ENCODE measurements at places on chromosomes 6 and 20.

GRCh38 chr6:120805276-120805675 lies 529.0 kb downstream of the TBC1D32 start:
- no peak for DNase-seq

DNA sequence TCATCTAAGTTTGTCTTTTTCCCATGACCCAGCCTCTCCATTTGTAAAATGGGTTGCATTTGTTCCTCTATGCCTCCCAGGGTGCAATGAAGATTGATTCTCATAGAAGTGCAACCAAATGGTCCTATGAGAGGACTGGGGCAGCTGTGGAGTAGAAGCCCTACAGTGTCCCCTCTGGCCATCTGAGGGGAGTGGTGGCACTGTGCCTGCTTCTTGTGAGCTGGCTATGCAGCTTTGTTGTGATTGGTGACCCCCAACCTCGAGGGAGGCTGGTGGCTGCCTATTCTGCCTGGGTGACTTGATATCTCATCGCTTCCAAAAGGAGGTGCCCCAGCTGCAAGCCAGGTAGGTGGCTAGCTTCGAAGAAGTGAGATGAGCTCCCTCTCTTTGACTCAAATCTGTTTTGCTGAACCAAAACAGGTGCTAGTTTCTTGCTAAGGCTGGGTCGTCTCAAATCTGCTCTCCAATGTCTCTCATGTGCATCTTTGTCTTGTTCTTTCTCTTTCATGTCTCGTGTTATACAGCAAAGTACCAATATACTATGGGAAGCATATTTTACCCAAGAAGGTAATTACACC lies 33.9 kb downstream of the TXLNB start:
- no peak for DNase-seq

DNA sequence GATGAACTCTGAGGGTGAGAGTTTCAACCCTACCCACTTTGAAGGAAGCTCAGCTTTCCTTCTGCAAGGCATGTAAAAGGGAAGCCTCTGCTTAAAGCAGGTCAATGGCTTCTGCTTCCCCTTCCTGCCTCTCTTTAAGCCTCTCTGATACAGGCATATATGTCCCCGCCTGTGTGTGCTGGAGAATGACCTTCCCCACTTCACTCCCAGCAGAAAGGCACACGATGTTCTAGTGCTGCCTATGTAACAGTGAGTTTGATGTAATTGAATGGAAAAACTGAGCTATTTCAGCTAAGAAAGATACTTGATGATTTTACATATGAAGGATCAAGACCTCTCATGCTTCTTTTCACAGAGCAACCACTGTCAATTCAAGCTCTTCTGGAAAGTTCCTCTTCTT lies 632.2 kb downstream of the HACE1 start:
- no peak for DNase-seq

- DNase-seq: peak; percentile 37
Observed at GRCh38 chr6:6811128-6812009, 222.8 kb downstream of the LY86 start.

DNA sequence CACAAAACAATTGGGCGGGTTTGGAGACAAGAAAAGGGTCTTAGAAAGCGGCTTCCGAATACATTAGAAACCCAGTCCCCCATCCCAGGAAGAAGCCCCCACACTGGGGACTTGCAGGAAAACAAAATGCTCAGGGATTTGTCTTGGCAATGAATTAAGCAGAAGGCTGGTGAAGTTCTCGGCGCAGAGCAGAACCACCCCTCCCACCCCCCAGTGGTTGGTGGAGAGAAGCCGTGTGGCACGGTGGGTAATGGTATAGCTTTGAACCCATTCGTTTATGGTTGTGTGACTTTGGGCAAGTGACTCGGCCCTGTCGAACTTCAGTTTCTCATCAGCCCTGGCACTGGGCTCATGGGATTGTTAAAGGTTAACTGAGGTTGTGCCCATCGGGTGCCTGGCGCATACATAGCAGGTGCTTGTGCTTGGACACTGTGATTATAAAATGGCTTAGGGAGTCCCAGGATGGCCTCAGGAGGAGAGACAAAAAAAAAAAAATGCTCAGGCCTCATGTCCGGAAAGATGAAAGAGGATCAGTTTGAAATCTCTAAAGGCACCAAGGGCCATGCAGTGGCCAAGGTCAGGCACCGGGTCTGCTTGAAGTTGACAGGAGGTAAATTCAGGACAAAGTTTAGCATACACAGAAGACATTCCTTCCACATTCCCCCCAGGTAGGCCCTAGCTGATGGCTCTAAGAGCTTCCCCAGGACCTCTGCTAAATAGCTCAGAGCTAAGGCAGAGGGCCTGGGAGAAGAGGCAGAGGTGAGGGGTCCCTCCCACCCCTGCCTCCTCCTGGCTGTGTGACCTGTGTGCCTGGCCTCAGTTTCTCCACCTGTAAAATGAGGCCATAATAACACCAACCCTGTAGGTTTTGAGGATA lies 120.1 kb upstream of the PTPN1 start:
- no peak for DNase-seq

DNA sequence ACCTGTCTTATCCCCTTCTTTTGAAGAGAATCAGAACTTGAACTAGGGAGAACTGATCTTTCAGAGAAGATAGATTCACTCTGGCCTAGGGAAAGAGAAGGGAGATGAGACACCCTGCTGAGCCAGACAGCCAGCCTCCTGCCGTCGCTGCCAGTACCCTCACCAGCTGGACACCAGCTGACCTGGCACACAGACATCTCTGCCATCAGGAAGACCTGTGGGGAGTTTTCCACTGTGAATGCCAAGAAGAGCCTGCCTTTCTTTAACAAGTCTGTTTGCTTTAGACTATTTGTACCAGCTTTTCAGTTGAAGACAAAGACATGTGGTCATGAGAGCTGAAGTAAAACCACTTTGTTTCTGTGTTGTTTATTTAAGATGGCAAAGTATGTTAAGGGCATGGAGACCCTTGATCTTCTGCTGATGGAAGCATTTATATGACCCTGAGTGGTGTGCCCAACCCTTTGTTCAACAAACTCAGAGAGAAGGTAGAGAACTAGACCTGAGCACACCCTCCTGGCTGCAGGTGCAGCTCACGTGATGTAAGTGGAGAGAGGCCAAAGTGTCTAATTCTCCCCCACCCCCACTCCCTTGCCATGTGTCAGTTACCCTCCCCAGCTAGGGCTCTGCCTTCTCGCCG lies 82.3 kb upstream of the SLC24A3 start:
- DNase-seq: no peak

DNA sequence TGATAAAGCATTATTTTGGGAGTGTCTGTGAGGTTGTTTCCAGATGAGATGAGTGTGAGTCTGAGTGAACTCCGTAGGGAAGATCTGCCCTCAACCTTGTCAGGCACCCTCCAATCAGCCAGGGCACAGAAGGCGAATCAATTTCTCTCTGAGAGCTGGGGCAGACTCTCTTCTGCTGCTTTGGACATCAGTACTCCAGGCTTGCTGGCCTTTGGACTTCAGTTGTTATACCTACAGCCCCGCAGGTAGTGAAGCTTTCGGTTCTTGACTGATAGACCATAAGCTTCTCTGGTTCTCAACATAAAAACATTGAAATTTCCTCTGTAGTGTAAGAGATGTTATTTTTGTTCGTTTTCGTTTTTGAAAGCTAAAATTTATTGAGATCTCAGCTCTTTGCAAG lies 71.4 kb downstream of the MAFB start:
- DNase-seq: no peak

- DNase-seq: no peak
Observed at GRCh38 chr6:92125681-92126080, 1293.7 kb downstream of the EPHA7 start.

GRCh38 chr6:132683543-132683942 lies 24.6 kb upstream of the TAAR1 start:
- DNase-seq: no peak

DNA sequence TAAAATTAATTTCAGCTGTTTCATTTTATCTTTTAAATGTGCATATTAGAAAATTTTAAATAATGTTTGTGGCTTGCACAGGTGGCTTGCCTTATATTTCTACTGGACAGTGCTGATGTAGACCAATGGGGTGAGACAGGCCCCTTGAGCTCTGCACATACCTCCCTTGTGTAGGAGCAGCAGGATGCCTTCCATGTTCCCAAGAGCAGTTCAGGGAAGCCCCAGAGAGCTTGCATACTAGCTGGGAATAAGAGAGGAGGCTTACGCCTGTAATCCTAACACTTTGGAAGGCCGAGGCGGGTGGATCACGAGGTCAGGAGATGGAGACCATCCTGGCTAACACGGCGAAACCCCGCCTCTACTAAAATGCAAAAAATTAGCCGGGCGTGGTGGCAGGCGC lies 61.4 kb downstream of the RFPL4B start:
- no peak for DNase-seq

DNA sequence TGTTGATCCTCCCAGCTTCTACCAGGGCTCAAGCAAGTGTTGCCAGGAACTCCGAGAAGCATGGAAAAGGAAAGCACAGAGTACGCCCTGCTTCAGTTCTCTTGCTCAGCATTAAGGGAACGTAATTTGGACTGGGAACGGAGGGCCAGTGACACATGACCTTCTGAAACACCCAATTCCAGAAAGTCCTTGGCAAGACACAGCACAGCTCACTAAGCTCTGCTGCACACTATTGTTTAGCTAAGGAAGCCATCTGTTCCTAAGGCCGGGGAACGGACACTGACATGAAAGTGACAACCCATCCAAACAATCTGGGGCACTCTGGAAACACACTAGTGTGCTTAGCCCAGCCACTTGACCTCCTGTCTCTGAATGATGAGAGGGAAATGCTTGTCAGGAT lies 56.9 kb upstream of the NXT1 start:
- no peak for DNase-seq

- DNase-seq: peak; percentile 91
Observed at GRCh38 chr6:26195376-26195923, 108.2 kb downstream of the HFE start.

- no peak for DNase-seq
Observed at GRCh38 chr6:30171677-30172471, 8.5 kb downstream of the TRIM15 start.

DNA sequence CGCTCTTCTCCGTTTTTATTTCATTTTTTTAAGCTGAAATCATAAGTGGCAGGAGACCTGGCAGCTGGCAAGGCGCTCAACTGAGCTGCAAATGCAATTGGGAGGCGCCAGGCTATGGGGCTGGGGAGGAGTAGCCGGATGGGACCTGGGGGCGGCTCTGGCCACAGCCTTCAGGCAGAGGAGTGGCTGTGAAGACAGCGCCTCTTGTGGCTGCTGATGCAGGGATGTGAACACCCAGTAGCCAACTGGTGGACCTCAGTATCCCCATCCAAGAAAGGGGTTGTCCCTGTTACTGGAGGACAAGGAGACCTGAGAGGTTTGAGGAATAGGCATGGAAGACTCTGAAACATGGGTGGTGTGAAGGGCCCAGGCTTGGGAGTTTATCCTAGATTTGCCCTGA lies 12.6 kb downstream of the KCNK17 start:
- DNase-seq: no peak

DNA sequence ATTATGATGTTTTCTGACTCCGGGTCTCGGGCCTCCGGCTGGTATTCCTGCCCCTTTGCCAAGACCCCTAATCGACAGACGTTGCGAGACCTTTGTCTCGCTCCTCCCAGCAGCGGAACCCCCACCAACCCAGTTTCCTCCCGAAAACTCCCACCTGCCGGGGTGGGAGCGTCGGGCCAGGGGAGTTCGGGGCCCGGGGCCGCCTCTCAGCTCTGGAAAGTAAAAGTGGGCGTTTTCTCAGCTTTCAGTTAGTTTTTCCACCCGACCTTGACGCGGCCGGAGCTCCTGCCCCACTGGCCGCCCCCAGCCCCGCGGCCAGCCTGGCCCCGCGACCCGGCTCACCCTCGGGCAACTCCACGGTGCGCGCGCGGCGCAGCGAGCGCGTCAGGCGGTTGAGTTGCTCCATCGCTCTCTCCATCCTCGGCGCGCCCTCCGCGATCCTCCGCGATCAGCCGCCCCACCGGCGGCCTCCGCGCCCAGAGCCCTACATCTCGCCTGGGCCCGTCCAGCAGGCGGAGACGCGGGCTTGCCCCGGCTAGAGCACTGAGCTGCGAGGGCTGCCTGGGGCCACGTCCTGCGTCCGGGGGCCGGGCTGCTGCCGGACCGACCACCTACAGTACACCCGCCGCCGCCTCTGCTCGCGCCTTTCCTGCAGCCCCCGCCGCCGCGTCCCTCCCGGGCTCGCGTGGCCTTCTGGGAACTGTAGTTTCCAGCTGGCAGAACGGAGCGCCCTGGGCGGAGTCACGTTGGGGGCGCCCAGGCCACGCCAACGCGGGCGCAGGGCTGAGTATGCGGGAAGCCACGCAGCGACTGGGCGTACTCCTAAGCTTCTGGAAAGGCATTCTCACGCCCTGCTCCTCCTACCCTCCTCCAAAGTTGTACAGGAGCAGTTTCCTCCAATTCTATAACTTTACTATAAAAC lies at the start of gene HACE1:
Gene HACE1 (minus strand): TSS at position 695 of the 922 bp plus-strand sequence. CDS start 277 bp downstream, at position 418.
- peak; percentile 88 for DNase-seq

DNA sequence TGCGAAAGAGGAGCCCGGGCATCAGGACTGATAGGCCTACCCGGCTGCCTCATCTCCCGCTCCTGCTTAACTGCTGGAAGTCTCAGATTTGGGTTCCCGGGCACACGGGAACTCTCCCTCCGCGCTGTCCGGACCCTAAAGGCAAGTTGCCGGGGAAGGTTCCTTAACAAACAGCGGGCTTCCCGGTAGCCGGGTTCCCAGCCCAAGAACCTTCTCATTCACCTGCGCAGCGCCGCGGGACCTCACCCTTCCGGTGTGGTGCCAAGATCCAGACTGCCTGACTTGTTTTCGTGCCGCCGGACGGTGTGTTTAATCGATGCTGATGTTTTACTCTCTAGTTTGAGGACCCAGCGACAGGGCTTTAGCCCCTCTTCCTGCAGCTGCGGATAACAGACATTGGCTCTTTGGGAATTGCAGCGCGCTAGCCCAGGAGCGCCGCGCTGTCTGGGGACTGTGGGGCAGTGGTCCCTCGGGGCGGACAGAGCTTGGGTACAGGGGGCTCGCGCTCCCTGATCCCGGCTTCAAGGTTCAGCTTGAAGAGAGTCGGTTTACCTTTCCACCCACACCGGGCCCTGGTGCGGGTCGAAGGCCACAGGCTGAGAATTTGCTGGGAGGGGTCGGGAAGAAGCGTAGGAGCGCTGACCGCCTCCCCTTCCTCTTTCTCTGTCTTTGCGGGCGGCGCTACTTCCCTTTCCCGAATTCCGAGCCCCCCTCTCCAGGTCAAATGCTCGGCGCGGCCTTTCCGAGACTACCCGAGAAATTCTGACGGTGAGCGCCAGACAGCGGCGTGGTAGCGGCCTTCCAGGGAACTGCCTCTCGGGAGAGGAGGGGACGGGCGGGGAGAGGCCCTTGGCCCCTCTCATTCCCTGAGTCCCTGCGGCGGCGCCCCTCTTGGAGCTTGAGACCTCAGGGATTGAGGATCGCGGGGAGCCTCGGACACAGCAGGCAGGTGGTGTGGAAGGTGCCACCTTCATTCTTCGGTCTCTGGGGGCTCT lies 17.2 kb downstream of the ABT1 start:
- DNase-seq: peak; percentile 21

- no peak for DNase-seq
Observed at GRCh38 chr6:119493980-119494379, 144.4 kb upstream of the MAN1A1 start.

Data from CD4-positive, alpha-beta T cell treated with Interleukin-12 subunit alpha and Interleukin-12 subunit beta, for 1 hour (primary cell).